Activated T-cell treated with anti-CD3 and anti-CD28 coated beads, Interleukin-2, amount 50 U/mL, for 72 hours (primary cell): ENCODE measurements at places on chromosomes 12 and 14.

DNA sequence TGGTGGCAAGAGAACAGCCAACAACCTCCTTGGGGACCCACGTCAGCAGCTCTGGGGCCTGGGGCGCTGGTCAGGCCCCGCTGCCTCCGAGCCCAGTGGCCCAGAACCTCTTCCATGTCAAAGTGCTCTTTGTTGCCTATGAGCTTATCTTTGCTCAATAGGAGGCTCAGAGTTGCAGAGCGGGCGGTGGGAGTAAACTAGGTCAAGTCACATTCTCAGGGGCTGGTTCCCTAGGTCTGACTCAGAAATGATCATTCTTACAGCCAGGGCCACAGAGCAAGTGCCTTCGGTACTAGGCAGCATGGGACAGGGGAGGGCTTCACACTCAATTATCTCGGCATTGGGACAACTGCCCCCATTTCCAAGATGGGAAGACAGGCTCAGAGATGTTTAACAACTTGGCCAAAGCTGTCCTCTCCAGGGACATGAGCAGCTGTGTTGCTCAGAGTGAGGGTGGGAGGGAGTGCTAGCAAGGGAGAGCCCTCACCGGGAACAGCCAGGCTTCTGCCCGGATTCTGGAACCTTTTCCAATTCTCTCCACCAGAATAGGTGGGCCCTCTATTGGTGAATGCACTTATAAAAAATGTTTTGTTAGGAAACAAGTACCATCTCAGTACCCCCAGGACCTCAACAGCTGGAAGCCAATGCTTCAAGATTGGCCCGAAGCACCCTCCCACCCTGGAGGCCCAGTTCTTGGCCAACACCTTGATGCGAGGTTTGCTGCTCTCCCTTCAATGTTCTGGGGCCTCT is 11.9 kb downstream of the SLC25A29 start:
- DNase-seq = no peak

DNA sequence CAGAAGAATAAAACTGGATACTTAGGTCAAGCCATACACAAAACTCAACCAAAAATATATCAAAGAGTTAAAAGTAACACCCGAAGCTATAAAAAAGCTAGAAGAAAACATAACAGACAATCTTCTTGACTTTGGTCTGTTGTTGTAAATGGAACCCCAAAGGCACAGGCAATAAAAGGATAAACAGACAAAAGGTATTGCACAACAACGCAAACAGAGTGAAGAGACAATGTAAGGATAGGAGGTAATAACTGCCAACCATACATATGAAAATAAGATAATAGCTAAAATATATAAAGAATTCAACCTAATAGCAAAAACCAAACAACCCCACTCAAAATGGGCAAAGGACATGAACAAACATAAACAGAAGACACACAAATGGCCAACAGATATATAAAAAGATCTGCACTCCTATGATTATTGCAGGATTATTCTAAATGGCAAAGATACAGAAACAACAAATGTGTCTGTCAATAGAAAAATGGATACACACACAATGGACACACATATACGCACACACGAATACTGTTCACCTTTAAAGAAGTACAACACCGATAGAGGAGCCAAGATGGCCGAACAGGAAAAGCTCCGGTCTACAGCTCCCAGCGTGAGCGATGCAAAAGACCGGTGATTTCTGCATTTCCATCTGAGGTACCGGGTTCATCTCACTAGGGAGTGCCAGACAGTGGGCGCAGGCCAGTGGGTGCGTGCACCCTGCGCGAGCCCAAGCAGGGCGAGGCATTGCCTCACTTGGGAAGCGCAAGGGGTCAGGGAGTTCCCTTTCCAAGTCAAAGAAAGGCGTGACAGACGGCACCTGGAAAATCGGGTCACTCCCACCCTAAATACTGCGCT is 1137.1 kb downstream of the FSCB start:
- no peak for DNase-seq

DNA sequence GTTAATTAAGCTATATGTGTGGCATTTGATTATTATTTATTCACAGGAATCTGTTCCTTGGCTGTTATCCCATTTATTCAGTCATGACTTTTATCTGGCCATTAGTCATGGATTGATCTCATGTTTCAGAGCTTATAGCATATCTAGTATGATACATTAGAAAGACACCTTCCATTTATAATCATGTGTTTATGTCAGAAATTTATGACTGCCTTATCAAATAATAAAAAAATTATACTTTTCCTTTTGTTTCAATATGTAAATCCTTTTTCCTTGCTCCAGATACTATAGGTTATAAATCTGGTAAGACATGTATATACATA is 248.0 kb upstream of the PDE3A start:
- no peak for DNase-seq

DNA sequence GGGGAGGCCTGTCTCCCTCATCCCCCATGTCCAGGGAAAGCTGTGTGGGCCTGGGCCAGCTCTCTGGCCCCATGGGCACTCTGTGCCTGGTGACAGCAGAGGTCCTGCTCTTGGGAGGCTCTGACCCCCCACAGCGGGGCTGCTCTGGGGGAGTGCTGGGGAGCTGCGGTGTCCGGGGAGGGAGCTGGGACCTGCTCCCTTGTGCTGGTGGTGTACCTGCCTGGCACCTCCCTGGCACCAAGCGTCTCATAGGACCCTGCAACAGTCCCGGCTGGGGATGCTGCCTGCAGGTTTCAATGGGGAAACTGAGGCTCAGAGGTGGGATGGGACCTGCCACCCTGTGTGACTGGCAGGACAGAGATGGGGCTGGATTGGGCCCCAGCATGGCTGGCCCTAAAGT is 111.3 kb downstream of the KIF26A start:
- no peak for DNase-seq
